ENCODE measurements at places on chromosomes 3 and 15.

- no peak for DNase-seq
These were observed 494.6 kb downstream of the NTRK3 start for GRCh38 chr15:87761736-87762509.

- DNase-seq = no peak
These were observed 36.7 kb upstream of the NDUFB4 start for GRCh38 chr3:120559242-120560061.

- DNase-seq = no peak
These were observed 38.8 kb downstream of the SAXO2 start for GRCh38 chr15:82301296-82302016.

GRCh38 chr3:23728601-23729117, 77.1 kb upstream of the UBE2E1 start:
- DNase-seq = no peak

- no peak for DNase-seq
These were observed 32.4 kb downstream of the CD200R1L start for GRCh38 chr3:112814266-112814665.

DNA sequence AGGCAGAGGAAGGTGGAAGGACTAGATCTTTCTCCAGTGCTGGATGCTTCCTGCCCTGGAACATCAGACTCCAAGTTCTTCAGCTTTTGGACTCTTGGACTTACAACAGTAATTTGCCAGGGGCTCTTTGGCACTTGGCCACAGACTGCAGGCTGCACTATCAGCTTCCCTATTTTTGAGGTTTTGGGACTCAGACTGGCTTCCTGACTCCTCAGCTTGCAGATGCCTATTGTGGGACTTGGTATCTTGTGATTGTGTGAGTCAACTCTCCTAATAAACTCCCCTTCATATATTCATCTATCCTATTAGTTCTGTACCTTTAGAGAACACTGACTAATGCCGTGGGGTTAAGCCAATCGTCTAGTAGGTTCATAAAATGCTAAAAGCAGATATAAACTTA, 8.8 kb upstream of the B3GNT5 start:
- DNase-seq = no peak

GRCh38 chr15:73629798-73630429, 3.3 kb downstream of the NPTN start:
- DNase-seq = no peak

- peak; percentile 16 for DNase-seq
These were observed 1.9 kb downstream of the C3orf22 start for GRCh38 chr3:126556637-126557414.

- no peak for DNase-seq
These were observed 106.9 kb upstream of the TNFAIP8L3 start for GRCh38 chr15:51201581-51201980.

GRCh38 chr3:162292409-162292808, 795.8 kb downstream of the OTOL1 start:
- DNase-seq = no peak

DNA sequence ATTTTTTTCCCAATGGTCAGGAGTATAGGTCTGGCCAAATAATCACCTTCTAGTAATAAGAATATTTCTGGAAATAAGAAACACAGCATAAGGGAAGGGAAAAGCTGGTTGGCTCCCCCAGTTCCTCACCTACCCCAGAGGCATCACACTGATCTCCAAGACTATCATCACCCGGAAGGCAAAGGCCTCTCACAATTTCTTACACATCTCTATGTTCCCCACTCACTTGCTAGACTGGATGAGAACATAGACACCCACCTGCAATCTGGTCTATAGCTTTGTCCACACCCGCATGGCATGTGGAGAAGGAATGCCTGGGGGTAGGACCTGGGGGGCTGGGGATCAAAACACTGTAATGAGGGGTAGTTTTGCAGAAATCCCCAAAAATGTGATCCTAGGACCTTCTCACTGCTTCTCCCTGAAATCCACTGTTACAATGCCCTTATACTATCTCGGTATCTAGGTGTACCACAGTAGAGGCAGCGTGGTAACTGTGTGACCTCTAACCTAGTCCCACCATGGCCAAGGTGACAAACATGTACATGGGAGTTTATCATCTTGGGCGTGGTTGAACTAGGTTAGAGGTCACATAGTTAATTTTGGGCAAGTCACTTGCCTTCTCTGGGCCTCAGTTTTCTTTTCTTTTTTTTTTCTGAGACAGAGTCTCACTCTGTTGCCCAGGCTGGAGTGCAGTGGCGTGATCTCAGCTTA, 29.5 kb upstream of the NRROS start:
- no peak for DNase-seq

DNA sequence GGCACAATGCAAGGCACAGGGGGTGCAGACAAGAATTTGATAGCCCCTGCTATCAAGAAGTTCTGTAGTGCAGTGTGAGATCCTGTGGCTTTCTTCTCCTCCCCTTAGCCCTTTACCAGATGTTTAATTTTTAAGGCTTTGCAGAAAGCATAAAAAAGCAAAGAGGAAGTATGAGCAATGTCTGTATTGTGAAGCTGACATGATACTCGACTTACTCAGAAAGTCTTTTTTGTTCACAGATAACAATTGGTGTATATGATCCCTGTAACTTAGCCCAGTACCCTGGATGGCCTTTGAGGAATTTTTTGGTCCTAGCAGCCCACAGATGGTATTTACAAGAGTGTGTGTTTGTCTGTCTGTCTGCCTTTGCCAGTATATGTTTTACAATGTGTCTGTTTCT, 58.9 kb downstream of the ATG7 start:
- DNase-seq = no peak

GRCh38 chr15:74489518-74490338, 28.8 kb upstream of the UBL7 start:
- no peak for DNase-seq

DNA sequence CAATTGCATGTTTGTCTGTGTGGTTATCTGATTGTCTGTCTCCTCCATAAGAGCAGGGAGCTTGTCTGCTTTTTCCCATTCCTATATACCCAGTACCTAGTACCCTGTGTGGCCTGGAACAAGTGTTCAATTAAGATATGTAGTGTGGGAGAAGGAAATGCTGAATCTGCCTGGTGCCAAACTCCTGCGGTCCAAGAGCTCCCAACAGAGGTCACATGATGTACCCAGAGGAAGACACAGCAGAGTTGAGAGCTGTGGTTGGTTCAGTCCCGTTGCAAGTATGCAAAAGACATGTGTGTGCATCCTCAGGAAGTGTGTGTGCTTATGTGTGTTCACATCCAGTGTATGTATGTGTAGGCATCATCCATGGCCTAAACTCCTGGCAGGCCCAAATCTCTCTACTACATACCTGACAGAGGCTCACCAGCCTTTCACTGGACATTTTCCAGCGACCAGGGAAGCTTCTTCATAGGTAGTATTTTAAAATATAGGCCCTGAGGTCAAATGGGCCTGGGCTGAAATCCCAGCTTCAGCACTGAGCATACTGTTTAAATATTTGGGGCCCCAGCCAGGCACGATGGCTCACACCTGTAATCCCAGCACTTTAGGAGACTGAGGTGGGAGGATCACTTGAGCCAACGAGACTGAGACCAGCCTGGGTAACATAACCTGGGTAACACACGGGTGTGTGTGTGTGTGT, 34.0 kb upstream of the ITGA11 start:
- DNase-seq = no peak

- no peak for DNase-seq
These were observed 122.7 kb downstream of the PLD1 start for GRCh38 chr3:171687581-171687980.

DNA sequence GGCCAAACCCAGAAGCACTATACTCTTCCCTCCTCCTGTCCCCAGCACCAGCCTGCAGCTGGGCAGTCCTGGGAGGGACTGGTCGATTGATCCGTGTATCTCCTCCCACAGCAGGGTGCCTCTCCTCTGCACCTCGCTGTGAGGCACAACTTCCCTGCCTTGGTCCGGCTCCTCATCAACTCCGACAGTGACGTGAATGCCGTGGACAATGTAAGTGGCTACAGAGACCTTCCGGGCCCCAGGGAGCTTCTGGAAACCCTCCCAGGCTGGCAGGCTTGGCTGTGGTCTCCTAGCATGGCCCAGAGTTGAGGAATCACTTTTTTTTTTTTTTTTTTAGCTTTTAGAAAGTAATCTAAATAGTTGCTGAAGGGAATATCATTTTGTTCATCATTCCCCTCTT, 30.7 kb downstream of the ANKDD1A start:
- no peak for DNase-seq

DNA sequence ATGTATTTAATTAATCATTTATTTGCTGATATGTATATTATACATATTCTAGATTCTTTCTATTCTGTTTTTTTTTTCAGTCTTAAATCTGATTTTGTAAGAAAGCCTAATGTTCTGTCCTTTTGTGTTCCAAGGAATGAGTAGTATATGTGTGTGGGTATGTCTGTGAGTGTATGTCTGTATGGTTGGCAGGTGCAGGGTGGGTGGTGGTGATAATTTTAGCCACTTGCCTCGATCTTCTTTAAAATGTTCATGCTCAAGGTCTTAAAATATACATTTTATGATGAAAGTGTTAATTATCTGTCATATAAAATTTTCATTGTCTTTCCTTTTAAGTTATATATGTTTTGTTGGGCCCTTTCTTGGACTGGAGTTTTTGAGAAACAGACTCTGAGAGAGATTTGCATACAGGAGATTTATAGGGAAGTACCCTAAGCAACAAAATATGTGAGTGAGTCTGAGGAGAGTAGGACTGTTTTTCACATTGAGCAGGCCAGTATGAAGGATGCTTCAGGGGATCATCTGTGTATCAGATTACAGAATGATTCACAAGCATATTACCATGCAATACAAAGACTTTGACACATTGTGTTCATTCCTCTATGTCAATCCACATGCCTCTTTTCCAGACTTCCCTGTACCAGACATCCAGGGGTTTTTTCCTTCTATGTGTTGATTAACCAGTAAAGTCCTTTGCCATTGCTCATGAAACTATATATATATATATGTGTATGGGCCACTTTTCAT, 211.0 kb upstream of the DPPA4 start:
- no peak for DNase-seq

DNA sequence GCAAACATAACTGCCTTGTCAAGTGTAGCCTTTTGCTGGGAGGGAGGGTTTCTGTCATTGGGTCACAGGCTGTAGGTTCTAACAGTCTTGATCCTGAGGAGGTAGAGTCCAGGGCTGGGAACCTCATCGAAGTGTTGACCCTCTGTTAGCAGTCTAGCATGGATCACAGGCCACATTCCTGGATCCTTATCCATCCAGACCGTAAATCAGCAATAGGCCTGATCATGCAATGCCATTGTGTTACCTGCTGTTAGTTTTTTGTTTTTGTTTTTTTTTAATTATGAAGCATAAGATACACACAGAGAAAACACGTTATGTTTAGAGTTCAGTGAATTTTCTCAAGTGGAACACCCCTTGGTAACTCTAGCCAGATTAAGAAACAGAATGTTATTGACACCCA, 282.0 kb upstream of the TPM1 start:
- no peak for DNase-seq

- no peak for DNase-seq
These were observed 172.8 kb upstream of the C2CD4B start for GRCh38 chr15:62337934-62338333.

- DNase-seq = no peak
These were observed 380 bp upstream of the ALS2CL start for GRCh38 chr3:46693892-46694226.

GRCh38 chr3:72748659-72749058, 99.6 kb downstream of the SHQ1 start:
- DNase-seq = no peak

DNA sequence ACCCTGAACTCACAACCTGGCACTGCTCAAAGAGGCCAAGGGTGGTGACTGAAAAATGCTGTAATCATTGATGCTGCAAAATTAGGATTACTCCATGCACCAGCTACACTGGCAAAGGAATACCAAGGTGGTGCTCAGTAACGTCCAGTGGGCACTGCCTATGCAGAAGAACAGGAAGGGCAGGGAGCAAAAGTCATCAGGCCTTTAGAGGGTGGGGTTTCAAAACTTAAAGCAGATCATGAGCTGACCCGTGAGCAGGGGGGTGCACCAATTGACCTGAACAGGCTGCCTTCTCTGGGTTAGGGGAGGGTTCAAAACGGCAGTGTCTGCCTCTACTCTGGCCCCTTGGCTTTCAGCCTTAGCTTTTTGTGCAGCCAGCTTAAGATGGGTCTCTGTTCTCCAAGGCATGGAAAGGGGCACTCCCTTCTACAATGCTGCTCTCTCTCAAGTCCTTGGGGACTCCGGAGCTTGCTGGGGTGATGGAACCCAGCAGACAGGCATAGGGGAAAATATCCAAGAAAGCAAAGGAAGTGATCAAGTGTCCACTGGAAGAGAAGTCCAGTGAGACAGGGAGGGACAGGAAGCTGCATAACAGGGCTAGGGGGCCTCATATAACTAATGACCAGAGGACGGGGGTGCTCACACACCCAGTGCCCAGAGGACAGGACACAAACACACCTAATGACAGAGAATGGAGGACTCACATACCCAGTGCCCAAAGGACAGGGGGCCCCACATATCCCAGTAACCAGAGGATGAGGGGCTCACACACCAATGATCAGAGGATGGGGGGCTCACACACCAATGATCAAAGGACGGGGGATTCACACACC, 11.4 kb downstream of the RAB6B start:
- DNase-seq = no peak

GRCh38 chr3:52551118-52551517, 14.7 kb downstream of the UQCC5 start:
- no peak for DNase-seq

DNA sequence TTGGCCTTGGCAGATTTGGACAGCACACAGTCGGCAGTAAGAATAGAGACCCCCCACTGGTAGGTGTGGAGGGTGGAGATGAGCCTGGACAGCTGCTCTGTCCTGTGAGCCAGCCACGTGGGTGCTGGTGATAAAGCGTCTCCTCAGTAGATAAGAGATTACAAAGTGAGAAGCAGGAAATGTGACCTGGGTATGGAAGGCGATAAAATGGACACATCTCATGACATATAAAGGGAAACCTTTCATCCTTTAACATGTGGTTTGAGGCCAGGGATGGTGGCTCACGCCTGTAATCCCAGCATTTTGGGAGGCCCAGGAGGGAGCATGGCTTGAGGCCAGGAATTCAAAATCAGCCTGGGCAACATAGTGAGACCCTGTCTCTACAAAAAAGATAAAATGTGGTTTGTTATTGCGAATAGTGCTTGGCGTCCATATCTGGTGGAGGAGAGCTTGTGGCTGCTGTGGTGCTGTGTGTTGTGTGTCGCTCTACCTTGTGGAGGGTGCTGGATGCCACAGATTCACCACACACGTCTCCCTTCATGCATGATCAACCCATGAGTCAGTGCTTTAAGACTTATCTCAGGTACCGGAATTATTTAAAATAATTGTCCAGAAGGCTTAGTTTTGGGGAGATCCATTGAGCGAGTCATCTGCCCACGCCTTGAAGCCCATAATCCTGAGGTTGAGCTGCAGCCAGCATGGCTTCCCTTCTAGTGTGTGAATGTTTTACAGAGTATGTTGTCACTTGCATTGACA, 157.0 kb downstream of the GABRG3 start:
- DNase-seq = no peak

- DNase-seq = no peak
These were observed 86.0 kb downstream of the DTWD1 start for GRCh38 chr15:49706805-49707204.

GRCh38 chr3:137329594-137329993, 371.8 kb downstream of the IL20RB start:
- no peak for DNase-seq

GRCh38 chr3:97350971-97351370, 413.6 kb upstream of the ARL6 start:
- no peak for DNase-seq
